ENCODE measurements at places on chromosomes 3 and 15. TPM values are rescaled to one million over a fixed set of nuclear protein-coding genes. Genes with fewer than 3 reads are reported as not detected.

DNA sequence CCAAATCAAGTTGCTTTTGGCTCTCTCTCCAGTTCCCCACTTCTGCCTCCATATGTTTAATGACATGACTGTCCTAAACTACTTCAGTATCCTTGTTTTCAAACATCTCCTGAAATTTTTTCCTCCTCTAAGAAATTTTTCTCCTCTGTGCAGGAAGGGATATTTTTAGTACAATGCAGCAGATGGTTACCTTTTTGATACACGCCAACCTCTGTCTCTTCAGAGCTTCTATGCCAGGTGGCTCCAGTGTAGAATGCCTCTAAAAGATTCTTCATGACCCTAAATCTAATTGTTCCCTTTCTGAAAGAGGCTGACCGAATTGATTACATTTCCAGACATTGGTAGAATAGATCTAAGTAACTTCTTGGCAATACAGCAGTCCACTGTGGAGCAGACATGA lies 33.7 kb downstream of the TMOD3 start:
- no peak for DNase-seq

DNA sequence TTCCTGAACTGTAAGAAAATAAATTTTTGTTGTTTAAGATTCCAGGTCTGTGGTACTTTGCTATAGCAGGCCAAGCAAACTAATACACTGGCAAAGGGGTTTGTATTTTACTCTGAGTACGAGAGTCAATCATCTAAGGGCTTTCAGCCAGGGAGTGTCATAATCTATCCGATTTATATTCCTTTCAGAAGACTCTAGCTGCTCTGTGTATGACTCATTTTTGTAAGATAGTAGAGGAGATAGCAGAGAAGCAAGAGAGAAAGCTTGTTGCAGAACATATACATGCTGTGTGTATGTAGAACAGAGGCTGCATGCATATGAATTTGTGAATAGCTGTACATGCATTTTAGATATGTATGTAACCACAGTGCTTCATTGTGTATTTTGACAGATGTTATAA lies 577.9 kb upstream of the EPHA6 start:
- DNase-seq: no peak

GRCh38 chr15:67322481-67322880 lies 67.9 kb downstream of the IQCH start:
- no peak for DNase-seq

GRCh38 chr3:11248596-11248995 lies 23.6 kb upstream of the ATG7 start:
- no peak for DNase-seq

- no peak for DNase-seq
These were observed 12.3 kb upstream of the ANPEP start for GRCh38 chr15:89826671-89827655.

DNA sequence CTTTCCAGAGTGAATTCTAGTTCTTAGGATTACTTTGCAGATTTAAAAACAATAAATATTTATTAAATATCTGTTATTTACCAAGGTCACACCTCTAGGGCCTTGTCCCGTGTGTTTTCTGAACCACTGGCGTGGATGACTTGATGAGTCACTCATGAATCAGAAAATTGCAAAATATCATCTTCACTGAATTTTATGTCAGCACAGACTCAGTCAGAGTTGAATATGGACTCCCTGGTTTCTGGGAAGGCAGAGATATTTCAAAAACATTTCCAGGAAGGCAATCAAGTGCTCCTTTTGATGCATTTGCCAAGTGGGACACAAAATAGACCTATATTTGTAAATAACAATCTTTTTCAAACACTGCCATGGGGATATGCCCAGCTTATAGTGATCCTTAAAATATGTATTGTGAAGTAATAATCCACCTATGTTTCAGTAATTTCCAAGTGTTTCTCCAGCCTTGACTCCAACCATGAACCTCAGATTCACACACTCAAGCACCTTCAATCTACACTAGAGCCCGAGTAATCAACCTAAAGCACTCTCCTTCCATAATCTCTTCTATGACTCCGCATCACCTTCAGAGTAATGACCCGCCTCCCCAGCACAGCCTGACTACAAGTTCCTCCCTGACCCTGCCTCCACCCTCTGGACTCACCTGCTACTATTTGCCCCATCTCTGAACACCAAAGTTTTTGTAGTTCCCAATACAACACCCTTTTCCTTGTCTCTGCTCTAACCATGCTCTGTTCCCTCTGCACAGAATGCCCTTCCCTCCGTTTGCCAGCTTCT lies 24.3 kb downstream of the DPH3 start:
- DNase-seq: no peak

DNA sequence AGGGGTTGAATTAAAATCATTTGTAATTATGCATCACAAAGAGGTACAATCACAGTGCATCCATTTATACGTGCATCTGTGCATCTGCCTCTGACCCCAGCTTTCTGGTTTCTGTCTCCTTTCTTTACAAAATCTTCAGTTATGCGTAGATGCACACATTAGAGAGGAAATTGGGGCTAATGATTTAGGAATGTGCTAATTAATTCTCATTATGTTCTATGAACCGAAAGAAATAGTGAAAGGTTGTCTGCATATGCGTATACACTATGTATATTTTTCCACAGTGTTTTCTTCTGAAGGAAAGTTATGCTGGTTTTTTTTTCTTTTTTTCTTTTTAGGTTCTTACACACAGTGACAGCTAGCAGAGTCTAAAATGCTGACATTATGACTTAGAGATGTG lies 71.6 kb downstream of the SAMMSON start:
- DNase-seq: no peak

GRCh38 chr3:120780977-120781376 lies 38.4 kb downstream of the GTF2E1 start:
- DNase-seq: no peak

GRCh38 chr3:10196389-10197052 lies 31.8 kb downstream of the IRAK2 start:
- no peak for DNase-seq

GRCh38 chr3:14235912-14236295 lies 57.3 kb downstream of the LSM3 start:
- peak; percentile 98 for DNase-seq

DNA sequence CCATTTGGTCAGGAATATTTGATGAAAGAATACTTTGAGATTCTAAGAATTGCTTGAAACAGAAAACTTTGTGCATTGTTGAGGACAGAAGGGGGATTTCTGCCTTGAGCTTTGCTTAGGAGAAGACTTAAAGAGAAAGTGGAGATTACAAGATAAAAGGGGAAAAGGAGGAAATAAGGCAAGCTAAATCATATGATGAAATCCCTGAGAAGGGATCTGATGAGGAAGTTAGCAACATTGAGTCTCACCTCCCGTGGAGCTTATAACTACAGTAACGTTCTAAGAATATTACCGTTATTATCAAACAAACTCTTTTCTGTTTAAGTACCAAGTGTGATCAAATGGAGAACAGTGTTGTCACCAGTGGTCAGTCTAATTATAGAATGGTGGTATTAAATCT lies 414.7 kb upstream of the NAALADL2 start:
- no peak for DNase-seq

GRCh38 chr3:123459862-123460261 lies 11.0 kb upstream of the ADCY5 start:
- peak; percentile 22 for DNase-seq

GRCh38 chr15:97082830-97083229 lies 752.3 kb downstream of the NR2F2 start:
- no peak for DNase-seq

DNA sequence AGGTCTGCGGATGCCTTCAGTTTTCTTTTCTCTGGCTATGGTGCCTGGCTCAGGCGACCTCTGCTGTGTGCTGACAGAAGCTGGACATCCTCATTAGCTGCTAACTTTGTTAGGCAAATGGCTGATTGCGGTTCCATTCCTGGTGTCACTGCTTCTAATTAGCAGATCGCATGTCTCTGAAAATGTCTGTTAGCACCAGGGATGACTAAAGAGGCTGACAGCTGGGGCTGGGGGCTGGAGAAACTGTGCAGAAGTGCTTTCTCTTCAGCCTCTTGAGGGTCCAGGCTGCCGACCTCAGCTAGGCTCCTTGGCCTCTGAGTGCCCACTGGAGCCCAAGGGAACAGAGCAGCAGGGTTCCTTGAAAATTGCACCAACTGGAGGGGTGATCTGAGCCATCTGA lies 39.3 kb downstream of the CHCHD6 start:
- DNase-seq: no peak

DNA sequence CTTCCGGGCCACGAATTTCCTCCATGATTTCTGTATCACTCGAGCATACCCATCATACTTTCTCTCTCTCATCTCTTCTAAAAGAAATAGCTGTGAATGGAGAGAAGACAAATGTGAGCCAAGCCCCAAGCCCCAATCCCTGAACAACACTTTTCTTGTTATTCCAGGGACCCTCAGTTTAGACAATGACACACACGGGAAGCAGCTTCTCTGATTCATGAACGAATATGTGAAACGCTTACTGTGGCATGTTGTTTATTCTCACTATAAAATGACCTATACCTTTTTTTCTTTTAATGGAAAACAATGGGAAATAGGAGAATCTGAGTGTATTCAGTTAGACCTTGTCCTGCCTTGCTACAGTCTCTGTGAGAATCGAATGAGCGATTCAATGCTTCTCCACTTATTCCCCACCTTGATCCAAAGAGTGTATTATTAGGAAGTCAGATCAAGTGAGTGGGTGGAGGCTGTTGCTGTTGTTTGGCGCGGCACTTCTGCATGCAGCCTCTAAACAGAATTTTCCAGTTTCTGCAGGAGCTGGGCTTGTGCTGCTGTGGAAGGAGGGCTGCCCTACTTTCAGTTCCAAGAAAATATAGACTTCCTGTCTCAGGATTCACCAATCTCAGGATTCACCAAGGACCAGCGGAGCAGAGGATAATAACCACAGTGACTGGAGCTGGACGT lies 32.4 kb upstream of the LDHAL6B start:
- no peak for DNase-seq

GRCh38 chr3:152126260-152126659 lies 142.5 kb upstream of the MBNL1 start:
- no peak for DNase-seq

DNA sequence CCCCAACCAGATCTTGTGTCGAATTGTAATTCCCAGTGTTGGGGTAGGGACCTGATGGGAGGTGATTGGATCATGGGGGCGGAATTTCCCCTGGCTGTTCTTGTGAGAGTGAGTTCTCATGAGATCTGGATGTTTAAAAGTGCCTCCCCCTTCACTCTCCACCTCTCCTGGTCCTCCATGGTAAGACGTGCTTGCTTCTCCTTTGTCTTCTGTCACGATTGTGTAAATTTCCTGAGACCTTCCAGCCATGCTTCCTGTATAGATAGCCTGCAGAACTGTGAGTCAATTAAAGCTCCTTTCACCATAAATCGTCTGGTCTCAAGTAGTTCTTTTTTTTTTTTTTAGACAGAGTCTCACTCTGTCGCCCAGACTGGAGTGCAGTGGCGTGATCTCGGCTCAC lies 42.3 kb downstream of the NR1D2 start:
- DNase-seq: no peak

- peak; percentile 54 for DNase-seq
These were observed 861.3 kb downstream of the ZPLD1 start for GRCh38 chr3:103295974-103296570.

GRCh38 chr3:156149876-156150275 lies 29.5 kb downstream of the KCNAB1 start:
- peak; percentile 47 for DNase-seq

GRCh38 chr3:187932530-187932929 lies 187.3 kb upstream of the BCL6 start:
- no peak for DNase-seq

- DNase-seq: no peak
These were observed 57.5 kb upstream of the TRA2B start for GRCh38 chr3:185995352-185995751.

DNA sequence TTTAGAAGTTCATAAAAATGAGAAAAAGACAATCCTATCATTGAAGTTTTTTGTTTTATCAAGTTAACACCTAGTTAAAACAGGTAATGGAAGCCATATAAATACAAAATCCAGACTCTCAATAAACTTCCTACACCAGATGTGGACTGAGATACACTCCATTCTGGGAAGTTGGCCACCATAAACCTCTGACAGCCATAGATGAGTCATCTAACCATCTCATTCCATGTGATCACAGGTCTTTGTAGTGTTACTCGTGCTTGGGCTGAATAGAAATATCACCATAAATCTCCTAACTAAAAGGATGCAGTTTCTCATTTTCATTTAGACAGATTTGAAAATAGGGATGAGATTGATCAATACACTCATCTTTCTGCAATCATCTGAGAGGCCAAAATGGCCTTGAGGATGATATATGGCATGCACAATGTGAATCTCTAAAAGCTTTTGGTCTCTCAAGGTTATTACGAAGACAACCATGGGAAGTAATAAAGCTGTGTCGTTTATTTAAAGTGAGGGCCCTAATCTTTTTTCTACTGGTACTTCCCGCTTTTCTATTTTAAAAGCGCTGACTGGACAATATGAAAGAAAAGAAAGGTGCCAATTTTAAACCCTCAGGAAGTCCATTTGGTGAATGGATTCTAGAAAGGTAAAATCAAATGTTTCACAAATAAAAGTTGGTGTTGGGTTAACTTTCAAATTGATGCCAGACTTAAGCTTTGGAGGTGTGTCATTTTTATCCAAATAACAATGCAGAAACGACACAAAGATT lies 155.5 kb downstream of the POLR2M start:
- no peak for DNase-seq

GRCh38 chr3:133983576-133984560 lies 45.9 kb downstream of the SLCO2A1 start:
- DNase-seq: no peak

GRCh38 chr3:146131616-146132410 lies 29.2 kb downstream of the PLOD2 start:
- DNase-seq: no peak

DNA sequence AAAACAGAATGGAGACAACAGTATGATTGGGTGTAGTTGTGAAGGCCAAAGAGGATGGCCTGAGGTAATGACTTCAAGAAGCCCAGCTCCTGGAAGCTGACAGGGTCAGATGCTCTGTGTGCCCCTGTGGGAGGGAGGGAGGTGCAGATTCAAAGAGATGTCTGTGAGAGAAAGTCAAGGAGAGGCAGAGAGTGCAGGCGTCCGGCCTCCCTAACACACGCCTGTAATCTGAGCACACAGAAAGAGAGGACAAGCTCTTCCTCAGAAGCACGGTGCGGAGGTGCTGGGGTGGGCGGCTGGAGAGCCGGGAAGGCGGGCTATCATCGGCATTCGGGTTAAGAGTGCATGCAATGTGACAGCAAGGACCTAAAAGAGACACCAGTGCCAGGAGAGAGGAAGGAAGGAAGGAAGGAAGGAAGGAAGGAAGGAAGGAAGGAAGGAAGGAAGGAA lies 238.2 kb upstream of the HES1 start:
- DNase-seq: no peak

- DNase-seq: no peak
These were observed 503.0 kb downstream of the NTRK3 start for GRCh38 chr15:87753539-87753938.

GRCh38 chr15:39204031-39204430 lies 376.8 kb upstream of the THBS1 start:
- no peak for DNase-seq

FES gene
- 62.9 TPM for total RNA-seq

TLR9 gene
- 0.20 TPM for total RNA-seq

CTXND1 gene
- total RNA-seq: 2.2 TPM

LMOD3 gene
- total RNA-seq: 0.11 TPM

GJD2 gene
- 0.17 TPM for total RNA-seq

EIF1B gene
- total RNA-seq: 43.4 TPM

Measured in lung (tissue), 17 donors.